Activated CD4-positive, alpha-beta T cell treated with anti-CD3 and anti-CD28 coated beads, Interleukin-2, Interleukin-6, amounts not matched to agents 100 ng/mL and 50 ng/mL, durations not matched to agents 16 hours and 8 hours (primary cell): ENCODE measurements at places on chromosomes 5 and 9.

DNA sequence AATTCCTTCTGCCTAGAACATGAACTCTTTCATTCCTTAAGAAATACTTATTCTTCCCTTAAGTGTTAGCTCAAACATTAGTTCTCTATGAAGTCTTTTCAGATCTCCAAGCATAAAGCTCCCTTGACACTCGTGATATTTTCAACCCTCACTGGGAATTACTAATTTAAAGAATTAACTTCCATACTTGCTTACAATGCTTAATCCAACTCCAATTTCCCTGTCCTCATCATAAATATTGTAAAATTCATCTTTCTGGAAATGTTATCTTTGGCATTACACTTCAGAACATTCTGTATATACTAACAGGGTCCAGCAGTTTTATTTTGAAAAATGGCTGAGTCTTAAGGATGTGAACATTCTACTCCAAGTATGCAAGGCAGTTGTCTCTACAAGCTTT, 7.2 kb downstream of the STARD4 start:
- no peak for DNase-seq

- DNase-seq, result no peak
These were observed 31.1 kb downstream of the DIRAS2 start for GRCh38 chr9:90611568-90611967.

GRCh38 chr9:80946496-80947170, 742.7 kb downstream of the TLE1 start:
- no peak for DNase-seq

DNA sequence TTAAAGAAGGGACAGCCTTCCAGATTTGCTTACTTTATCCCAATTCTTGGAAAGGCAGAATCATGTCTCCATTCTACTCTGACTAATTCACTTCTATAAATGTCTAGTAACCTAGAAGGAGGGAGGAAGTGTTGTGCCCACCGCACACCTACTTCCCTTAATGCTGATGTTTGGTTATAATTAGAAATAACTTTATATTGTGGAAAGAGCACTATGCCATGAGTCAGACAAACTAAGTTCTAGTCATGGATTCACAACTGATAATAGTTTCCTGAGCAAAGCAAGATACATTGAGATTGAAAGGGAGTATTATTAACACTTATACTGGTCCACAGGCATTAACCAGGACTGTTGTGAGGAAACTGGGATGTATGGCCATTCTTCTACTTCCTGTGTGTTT, 345.9 kb upstream of the RPS23 start:
- DNase-seq, result no peak

- no peak for DNase-seq
These were observed 20.9 kb downstream of the MORN5 start for GRCh38 chr9:122180633-122181032.

- no peak for DNase-seq
These were observed 7.2 kb upstream of the LMNB1 start for GRCh38 chr5:126769703-126770102.

DNA sequence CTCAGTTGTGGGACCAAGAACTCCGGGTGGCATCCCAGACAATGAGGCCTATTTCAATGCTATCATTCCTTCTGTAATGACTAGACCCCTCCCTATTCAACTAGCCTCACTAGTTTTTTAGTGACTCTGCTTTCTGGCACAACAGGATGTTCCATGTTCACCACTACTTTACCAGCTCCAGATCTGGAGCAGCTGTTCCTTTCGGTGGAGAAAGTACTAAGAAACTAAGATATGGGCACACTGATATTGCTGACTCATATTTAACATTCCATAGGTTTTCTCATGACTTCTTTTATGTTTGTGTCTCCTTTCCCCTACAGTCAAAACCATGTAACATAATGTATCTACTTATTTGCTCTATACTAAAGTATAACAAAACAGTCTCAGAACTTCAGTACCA, 24.1 kb downstream of the IL33 start:
- DNase-seq, result no peak

- no peak for DNase-seq
These were observed 2.5 kb upstream of the ACTL7A start for GRCh38 chr9:108859459-108860114.

- no peak for DNase-seq
These were observed 16.3 kb upstream of the FYB1 start for GRCh38 chr5:39235648-39236047.

GRCh38 chr9:33908749-33909148, 91.8 kb downstream of the UBE2R2 start:
- DNase-seq, result no peak

- no peak for DNase-seq
These were observed 29.8 kb upstream of the PPARGC1B start for GRCh38 chr5:149700347-149700746.

DNA sequence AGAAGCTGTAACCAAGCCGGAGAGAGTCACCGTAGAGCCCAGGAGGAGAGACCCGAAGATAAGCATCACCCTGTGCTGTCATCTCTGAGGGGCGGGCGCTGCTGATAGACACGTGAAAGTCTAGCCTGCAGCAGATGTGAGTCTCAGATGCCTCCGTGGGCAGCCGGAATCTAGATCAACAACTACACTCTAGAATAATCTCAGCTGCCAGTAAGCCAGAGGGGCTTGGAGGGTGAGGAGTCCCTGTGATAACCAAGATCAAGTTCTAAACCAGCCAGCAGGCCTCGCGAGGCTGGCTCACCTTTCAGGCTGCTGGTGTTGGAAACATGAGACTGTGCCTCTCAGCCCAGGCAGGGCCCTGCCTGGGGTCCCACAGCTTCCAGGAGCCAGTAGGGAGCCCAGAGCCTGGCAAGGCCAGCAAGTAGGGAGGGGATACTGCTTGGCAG, 54.1 kb downstream of the DAPK1 start:
- DNase-seq, result no peak

GRCh38 chr5:144009116-144009515, 161.3 kb downstream of the YIPF5 start:
- no peak for DNase-seq

DNA sequence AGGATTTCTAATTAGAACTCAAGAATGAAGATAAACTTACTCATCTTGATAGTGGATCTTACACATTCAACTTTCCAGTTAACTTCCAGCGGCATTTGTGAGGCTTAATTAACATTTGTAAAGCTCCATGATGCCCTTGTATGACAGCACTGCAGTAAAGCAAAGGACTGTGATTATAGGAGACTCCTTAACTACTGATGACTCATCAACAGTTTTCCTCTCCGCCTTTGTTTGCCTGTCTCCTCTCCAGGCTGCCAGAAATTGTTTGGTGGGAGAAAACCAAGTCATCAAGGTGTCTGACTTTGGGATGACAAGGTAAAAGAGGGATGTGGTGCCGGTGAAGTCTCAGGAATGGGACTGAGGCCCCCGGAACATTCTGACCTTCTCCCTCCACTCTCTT, 20.4 kb upstream of the CYFIP2 start:
- no peak for DNase-seq

DNA sequence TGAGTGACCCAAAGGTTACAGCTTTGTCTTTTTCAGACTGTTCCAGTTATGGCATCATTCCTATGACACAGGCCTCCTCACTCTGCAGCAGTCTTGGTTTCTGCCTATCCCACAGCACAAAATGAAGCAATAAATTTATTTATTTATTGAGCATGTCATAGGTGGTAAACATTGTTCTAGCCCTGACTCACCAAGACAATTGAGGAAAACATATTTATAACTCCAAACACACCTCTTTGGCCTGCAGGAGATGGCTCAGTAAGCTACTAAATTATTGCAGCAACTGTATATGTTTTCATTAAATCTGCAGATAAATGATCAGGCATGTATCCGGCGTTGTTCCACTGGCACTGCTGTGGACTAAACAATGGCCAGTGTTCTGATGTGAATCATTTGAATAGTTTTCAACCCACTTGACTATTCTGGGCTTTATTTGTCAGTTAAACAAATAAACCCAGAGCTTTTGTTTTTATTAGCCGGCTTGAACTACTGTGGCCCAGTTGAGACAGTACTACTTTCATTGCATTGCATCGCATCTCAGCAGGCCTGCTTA, 83.2 kb downstream of the FOXD1 start:
- DNase-seq, result no peak

DNA sequence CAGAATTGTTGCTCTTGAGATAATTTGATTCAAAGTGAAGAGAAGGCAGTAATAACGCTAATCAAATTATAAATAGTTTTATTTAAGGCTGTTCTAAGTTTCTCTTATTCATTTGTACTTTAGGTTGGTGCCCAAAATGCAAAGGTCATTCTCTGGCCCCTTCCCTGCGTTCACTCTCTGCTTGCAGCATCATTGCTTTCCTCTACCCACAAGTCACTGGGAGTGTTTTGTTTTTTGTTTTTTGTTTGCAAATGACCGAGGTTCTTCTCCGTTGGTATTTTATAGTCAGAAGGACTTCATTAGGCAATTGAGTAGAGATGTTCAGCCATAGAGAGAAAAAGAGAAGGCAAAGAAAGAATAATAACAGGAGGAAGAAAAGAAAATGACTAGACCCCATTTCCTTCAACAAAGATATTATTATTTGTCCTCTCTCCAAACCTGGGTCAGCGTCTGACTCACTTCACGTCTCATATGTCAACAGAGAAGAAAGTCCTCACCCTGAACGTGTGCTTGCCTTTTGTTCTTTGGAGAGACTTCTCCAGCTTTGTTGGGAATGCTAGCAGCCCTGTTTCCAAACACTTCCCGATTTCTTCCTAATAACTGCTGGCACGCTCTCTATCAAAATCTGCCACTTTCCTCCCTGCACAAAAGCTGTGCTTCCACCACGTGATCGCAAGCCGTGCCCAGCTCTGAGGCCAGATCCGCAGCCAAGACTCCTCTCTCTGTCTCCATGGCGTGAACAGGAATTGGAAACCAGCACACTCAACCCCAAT, 119.8 kb downstream of the EBF1 start:
- no peak for DNase-seq

DNA sequence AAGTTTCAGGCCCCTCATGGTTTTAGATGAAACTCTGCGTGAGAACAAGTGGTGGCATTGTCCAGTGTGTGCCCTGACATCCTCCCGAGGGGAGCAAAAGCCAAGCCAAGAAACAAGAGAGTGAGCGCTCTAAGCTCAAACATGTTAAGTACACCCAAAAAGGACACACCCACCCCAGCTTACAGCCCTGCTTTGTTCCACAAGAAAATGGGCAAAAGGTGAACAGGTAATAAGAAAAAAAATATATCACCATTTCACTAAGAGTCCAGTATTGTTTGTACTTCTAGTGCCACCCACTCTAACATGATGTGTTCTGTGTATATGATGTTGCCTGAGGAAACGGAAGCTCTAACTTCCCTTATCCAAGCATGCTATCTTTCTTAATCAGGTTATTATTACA, 278.2 kb downstream of the SLIT3 start:
- no peak for DNase-seq
